ENCODE measurements at places on chromosomes 12 and 14.
A peak's percentile ranks its signal among the peaks of the same experiment; 100 is the strongest.

GRCh38 chr12:121748571-121749265 lies 36.2 kb downstream of the TMEM120B start:
- DNase-seq = peak; percentile 93

DNA sequence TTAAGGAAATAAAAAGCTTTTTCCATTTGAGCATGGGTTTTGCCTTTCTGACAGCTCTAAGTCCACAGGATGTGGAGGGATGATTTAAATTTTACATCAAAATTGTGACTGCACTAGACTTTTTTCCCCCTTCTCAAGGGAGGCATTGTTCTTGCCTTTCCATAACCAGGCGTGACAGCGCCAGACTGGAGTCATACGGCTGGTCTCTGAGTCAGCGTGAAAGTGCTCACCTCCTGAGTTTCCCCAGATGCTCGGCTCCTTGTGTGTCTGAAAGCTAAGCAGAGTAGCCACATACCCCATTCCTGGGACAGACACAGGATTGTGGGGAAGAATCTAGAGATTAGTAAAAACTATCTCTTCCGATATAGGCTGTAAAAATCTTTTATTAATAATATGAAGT lies 43.1 kb downstream of the SOX5 start:
- peak; percentile 28 for DNase-seq

DNA sequence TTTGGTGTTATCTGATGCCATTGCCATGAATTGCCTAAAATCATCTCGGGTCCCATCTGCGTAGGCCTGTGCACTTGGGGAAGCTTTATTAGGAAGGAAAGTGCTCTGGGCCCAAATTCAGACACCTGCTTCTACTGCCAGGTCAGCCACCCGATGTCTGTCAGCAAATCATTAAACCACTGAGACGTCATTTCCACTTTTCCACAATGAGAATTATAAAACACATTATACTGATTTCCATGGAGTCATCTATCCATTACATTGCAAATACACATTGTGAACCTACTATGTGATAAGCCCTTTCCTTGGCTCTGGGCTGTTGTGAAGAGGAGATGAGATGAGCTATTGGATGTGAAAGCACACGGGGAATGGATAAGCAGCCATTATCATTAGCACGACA lies 1022.9 kb downstream of the BCL11B start:
- DNase-seq = no peak

DNA sequence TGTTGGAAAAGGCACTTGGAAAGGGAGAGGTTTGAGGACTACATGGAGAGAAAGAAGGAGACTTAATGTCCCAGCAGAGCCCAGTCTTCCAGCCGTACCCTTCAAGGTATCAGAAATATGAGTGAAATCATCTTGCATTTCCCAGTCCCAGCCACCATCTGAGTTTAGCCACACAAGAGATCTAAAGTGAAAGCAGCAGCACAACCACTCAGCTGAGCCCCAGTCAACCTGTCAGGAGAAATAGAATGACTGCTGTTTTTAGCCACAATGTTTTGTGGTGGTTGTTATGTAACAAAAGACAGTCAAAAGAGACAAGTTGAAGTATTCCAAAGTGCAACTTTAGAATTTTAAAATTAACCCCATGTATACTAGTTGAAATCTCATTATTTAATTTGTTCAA lies 28.0 kb downstream of the DERA start:
- DNase-seq = no peak

GRCh38 chr12:65728848-65729793 lies 95.2 kb upstream of the HMGA2 start:
- DNase-seq = no peak

DNA sequence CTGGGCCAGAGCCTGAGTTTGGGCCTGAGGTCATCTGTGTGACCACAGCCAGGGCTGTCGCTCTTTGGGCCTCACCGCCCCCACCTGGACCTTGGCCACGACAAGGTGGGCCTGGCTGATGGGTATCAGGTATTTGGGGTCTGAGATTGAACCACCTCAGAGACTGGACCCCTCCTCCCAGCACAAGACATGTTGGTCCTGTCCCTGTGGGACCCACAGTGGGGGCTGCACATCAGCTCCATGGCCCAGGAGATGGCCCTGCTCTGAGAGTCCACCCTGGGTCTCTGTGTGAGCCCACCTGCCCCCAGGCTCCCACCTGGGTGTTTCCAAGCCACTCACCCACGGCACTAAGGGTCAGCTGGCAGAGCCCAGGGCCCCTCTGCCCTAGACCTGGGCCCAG lies 20.6 kb downstream of the BEGAIN start:
- DNase-seq = no peak

DNA sequence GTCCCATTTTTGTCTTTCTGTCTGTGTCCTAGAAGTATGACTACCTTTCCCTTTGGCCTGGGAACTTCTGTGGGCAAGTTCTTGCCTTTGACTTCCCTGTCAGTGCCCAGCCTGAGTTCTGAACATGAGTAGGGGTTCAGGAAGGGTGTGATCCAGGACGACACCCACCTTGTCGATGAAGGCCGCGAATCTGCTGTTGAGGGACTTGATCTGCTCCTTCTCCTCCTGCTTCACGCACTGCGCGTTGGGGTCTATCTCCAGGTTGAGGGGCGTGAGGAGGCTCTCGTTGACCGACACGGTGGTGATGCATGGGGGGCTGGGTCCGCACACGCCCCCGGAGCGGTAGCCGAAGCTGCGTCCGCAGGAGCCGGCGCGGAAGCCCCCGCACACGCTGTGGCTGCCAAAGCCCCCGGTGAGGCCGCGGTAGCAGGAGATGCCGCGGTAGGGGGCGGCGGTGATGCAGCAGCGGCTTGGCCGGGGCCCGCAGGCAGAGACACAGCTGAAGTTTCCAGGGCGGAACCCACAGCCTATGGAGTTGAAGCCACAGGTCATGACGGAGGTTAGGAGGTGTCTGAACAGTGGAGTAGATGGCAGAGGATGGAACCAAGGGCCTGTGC lies at the start of gene KRT83:
Gene KRT83 (minus strand): TSS at position 615 of the 617 bp plus-strand sequence. CDS start 63 bp downstream, at position 552.
- DNase-seq = no peak

- peak; percentile 70 for DNase-seq
Measured at GRCh38 chr12:23066095-23066494, 441.1 kb downstream of the ETNK1 start.

- no peak for DNase-seq
Measured at GRCh38 chr14:54711812-54712464, 145.0 kb downstream of the SAMD4A start.

DNA sequence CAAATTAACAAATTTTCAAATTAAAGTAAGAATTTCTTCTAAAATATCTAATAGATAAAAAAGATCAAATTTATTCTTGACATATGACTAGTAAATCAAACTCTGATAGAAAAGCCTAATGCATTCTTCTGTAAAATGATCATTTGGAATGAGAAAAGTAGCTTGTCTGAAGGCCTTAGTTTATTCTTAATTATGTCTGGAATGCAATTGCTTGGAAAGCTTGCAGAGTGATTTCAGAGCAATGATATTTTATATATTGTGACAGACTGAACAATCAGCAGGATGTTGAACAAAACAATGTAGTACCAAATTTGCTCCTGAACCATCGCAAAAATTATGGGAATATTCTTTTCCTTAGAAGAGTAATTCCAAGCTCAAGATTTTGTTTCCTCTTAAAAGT lies 789.6 kb upstream of the NOVA1 start:
- DNase-seq = no peak

- DNase-seq = peak; percentile 45
Measured at GRCh38 chr14:87049950-87050349, 943.0 kb downstream of the GALC start.

DNA sequence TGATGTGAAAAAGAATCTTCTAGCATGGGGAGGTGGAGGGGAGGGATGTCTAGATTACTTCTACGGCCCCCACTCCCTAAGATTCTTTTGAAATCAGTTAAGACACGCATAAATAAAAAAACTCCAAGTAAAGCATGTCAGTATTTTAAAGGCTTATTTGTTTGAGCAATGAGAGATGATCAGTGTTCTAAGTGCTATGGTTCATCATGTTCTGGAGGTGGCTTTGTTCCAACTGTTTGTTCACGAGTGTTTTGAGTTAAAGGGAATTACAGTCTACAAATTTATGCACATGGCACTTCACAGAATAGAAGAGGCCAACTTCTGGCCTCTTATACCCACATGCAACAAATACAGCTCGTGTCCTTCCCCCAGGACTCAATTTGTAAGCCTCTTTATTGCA lies 394.9 kb downstream of the RAD51B start:
- peak; percentile 51 for DNase-seq

- DNase-seq = no peak
Measured at GRCh38 chr12:112645586-112645985, 146.0 kb upstream of the RPH3A start.

DNA sequence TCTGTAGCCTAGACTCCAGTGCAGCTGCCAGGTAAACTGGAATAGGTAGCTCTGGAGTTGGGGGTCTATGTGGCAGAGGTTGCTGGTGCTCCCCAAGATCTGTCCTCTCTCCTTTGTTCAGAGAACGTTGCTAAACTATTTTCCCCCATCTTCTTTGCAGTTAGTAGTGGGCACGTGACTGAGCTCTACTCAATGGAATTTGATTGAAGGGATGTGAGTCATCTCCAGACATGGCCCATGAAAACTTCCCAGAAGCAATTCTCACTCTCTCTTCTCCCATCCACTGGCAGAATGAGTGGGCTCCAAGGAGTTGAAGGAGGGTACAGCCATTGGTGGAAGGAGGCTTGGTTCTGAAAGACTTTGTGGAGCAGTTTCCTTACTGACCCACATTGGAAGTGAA lies 44.0 kb downstream of the PAH start:
- DNase-seq = no peak

- DNase-seq = peak; percentile 54
Measured at GRCh38 chr14:36553656-36554260, 28.7 kb downstream of the NKX2-8 start.

DNA sequence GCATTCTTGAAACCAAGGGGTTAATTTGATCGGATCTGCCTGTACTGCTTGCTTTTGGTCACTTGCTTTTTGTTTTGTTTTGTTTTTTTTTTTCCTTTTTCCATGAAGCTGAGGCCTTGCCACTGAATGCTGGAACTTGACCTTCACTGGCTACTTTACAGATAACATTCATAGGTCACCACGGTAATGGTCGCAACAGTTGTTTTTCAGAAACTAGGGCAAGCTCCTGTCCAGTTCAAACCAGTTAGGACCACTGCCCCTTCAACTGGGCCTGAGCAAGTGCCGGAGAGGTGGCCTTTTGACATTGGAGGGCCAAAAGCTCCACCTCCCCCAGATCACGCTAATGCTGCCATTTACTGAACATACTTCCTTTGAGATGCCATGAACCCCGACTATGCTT lies 147.6 kb downstream of the FOXN3 start:
- no peak for DNase-seq

GRCh38 chr14:20696764-20697163 lies 8.2 kb downstream of the ANG start:
- no peak for DNase-seq

- DNase-seq = peak; percentile 10
Measured at GRCh38 chr12:119528241-119528640, 65.3 kb upstream of the TMEM233 start.

GRCh38 chr12:14058717-14059116 lies 77.3 kb upstream of the GRIN2B start:
- DNase-seq = no peak

DNA sequence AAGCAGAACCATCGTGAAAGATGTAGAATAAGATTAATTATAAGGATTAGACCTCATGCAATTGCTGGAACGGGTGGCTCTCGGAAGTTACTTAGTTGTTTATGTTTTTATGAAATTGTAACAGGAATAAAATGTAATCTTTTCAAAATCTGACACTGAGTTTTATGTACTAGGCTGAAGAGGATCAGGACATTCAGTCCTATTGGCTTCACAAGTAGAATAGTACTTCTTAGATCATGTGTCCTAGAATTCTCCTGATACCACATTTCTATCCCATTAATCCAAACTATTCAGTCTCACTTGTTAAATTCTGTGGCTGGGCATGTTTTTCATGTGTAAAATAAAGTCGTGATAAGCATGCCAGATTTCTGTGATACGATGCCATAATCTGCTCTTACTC lies 423.5 kb upstream of the OR4E1 start:
- no peak for DNase-seq

GRCh38 chr14:89352976-89353765 lies 63.9 kb downstream of the FOXN3 start:
- no peak for DNase-seq

- no peak for DNase-seq
Measured at GRCh38 chr12:10365696-10366405, 24.0 kb downstream of the KLRK1 start.

DNA sequence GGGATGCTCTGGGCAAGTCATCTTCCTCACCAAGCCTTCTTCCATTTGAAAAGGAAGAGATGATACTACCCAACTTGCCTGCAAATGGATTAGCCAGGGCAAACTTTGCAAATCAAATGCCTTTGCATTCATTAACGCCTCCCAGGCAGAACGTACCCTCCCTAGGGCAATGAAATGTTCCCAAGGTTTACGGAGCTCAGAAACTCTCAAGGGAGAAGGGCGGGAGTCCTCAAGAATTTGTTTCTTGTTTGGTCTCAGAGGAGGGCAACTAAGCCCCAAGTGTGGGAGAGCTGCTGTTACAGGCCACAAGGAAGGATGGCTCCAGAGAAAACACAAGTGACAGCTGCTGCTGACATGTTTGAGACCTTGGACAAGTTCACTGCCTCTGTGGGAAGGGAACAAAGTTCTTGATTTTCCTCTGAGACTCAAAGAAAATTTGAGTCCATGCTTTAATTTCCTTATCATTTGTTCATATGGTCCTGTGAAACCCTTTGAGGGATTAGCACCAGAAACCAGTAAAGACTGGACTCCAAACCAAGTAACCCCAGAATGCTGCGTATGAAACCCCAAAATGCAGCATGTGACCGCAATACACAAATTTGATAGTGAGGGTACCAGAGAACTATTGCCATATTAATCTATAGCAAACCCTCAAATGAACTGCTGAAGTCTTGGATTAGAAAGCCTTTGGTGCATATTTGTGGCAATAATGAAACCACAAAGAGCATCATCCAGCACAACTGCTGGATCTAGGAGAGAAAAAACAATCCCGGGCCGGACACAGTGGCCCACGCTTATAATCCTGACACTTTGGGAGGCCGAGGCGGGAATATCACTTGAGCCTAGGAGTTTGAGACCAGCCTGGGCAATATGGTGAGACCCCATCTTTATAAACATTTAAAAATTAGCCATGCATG lies 22.9 kb downstream of the SPTB start:
- no peak for DNase-seq

GRCh38 chr14:75835156-75835725 lies 146.6 kb downstream of the TGFB3 start:
- DNase-seq = no peak

DNA sequence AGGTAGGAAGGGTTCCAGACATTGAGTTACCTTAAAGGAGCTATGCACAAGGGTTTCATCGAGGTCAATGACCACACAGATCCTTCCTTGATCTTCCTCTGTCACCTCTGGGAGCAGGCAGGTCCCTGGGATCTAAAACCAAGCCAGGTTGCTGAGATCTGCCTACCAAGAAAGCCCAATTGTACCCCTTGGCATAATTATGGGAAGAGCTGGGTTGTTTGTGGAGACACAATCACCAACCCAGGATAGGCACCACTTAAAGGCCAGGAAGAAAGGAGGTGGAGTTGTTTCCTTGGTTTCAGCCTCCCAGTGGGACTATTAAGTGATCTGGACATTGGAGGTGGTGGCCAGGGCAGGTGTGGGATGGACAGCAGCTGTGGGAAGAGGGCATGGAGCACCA lies 8.4 kb upstream of the AVIL start:
- no peak for DNase-seq

- DNase-seq = no peak
Measured at GRCh38 chr12:31834150-31834549, 105.3 kb upstream of the AMN1 start.

GRCh38 chr12:11075642-11076041 lies 13.5 kb upstream of the TAS2R46 start:
- no peak for DNase-seq

GRCh38 chr14:31566456-31566855 lies 5.3 kb downstream of the NUBPL start:
- no peak for DNase-seq

- no peak for DNase-seq
Measured at GRCh38 chr14:58772794-58773620, 135.2 kb downstream of the DACT1 start.

Data from fibroblast of mammary gland (primary cell).